ENCODE measurements at places on chromosomes 12 and 14. TPM values are rescaled to one million over a fixed set of nuclear protein-coding genes. Genes with fewer than 3 reads are reported as not detected.

GRCh38 chr12:23262670-23263069 is 637.7 kb downstream of the ETNK1 start:
- no peak overlapping the region for H3K4me3 ChIP-seq
- no peak overlapping the region for H3K27ac ChIP-seq
- H3K36me3 ChIP-seq, result no peaks in the 10 kb centered on the region
- no peaks in the 10 kb centered on the region for H3K4me1 ChIP-seq

- H3K36me3 ChIP-seq, result no peaks in the 10 kb centered on the region
- H3K27ac ChIP-seq, result no peak overlapping the region
- H3K27me3 ChIP-seq, result no peaks in the 10 kb centered on the region
- no peaks in the 10 kb centered on the region for H3K4me1 ChIP-seq
Observed at GRCh38 chr12:16626991-16627390, 21.0 kb upstream of the LMO3 start.

GRCh38 chr14:70096866-70097265 is 91.9 kb downstream of the SLC8A3 start:
- H3K4me3 ChIP-seq, result no peak overlapping the region
- peaks cover 8% of the 10 kb centered on the region for H3K4me1 ChIP-seq
- H3K27ac ChIP-seq, result no peak overlapping the region
- H3K36me3 ChIP-seq, result no peaks in the 10 kb centered on the region
- peaks cover 57% of the 10 kb centered on the region for H3K27me3 ChIP-seq

SYCP3 gene
- total RNA-seq, result not detected

GRCh38 chr14:66944872-66945271 is 244.4 kb upstream of the GARIN2 start:
- no peak overlapping the region for H3K4me3 ChIP-seq
- DNase-seq, result no peak
- no peak overlapping the region for H3K27ac ChIP-seq
- H3K4me1 ChIP-seq, result no peaks in the 10 kb centered on the region
- H3K36me3 ChIP-seq, result peaks cover 2% of the 10 kb centered on the region

- no peak overlapping the region for H3K27ac ChIP-seq
- no peaks in the 10 kb centered on the region for H3K27me3 ChIP-seq
- no peaks in the 10 kb centered on the region for H3K36me3 ChIP-seq
- H3K4me1 ChIP-seq, result no peaks in the 10 kb centered on the region
Observed at GRCh38 chr12:81470923-81471322, 288.2 kb downstream of the PPFIA2 start.

GRCh38 chr14:39176263-39177167 is 1.5 kb downstream of the PNN start:
- H3K27ac ChIP-seq, result no peak overlapping the region
- no peaks in the 10 kb centered on the region for H3K27me3 ChIP-seq
- peaks cover 19% of the 10 kb centered on the region for H3K4me1 ChIP-seq

- no peak overlapping the region for H3K27ac ChIP-seq
- no peak for DNase-seq
- no peak overlapping the region for H3K4me3 ChIP-seq
- no peaks in the 10 kb centered on the region for H3K4me1 ChIP-seq
Observed at GRCh38 chr14:29351996-29352705, 575.5 kb downstream of the PRKD1 start.

DNA sequence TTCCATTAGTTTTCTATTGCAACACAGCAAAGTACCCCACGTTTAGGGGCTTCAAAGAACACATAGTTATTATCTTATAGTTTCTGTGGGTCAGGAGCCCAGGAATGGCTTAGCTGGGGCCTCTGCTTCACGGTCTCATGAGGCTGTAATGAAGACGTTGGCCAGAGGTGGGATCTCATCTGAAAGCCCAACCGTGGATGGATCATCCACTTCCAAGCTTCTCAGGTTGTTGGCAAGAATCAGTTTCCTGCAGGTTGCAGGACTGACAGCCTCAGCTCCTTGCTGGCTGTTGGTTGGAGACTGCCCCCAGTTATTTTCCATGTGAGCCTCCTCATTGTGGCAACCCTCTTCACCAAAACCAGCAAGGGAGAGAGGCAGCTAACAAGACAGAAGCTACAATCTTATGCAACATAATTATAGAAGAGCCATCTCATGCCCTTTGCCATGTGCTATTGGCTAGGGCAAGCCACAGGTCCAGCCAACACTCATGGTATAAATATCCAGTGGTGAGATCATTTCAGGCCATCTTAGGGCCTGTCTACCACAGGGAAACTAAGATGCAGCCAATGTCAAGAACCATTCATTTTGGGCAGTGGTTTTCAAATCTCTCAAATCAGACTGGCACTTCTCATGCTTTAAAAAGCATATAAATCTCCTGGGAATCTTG is 452.4 kb downstream of the MED13L start:
- H3K4me1 ChIP-seq, result no peaks in the 10 kb centered on the region
- no peak overlapping the region for H3K27ac ChIP-seq
- H3K27me3 ChIP-seq, result no peaks in the 10 kb centered on the region
- DNase-seq, result no peak

KERA gene
- total RNA-seq, result not detected

MYO1H gene
- 0.24 TPM for total RNA-seq

DNA sequence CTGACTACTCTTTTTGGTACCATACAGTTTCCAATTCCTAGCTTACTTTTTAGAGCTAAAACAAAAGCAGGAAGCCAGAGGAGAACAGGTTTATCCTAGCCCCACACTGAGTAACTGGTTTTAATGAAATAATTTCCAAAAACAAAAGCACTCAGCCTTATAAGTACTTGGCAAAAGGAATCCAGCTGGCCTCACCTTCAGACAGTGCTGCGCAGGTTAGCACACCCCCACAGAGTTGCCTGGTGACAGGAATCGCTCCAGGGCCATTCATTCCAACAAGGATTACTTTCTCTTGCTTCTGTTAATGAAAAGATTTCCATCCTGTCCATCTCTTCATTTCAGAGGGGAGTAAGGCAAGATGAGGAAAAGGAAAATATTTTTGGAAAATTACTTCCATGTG is 84.6 kb downstream of the SCFD1 start:
- H3K4me3 ChIP-seq, result no peak overlapping the region
- no peaks in the 10 kb centered on the region for H3K27me3 ChIP-seq
- peaks cover 75% of the 10 kb centered on the region for H3K36me3 ChIP-seq
- no peak overlapping the region for H3K27ac ChIP-seq
- no peak for DNase-seq
- H3K4me1 ChIP-seq, result no peaks in the 10 kb centered on the region

DNA sequence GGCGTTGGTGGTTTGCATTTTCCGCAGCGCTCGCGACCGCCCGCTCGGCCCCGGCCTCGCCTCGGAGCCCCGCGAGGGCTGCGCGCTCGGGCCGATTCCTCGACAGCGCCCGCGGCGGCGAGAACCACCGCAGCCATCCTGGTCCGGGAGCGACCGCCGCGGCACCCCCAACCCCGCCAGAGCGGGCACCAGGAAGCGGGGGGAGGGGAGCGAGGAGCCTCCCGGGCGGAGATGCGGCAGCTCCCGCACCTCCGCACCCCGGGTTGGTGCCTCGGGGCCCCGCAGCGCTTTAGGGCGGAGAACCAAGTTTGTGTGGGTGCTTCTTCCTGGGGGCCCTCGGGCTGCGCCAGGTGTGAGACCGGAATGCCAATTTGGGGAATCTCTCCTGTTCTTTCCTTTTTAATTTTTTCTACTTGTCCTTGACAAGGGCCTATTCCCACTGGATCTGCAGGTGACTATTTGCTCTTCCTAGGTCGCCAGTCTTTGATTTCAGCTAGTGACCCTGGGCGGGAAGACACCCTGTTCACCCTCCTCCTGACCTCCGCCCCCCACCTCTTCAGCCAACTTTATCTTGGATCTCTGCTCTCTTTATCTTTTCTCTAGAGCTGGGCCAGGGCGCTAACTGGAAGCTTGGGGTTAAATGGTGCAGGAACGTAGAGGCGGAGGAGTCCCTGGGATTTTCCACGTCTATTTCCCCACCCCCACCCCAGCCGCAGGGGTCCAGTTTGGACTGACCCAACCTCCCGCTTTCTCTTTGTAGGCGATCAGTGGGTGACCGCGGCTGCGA is at the start of gene SOCS2:
SOCS2 (plus strand) TSS at position 751 of the 787 bp plus-strand sequence. CDS start 223 bp downstream, outside the sequence.
- DNase-seq, result peak; percentile 58
- H3K36me3 ChIP-seq, result no peaks in the 10 kb centered on the region
- no peaks in the 10 kb centered on the region for H3K27me3 ChIP-seq

GRCh38 chr12:71216725-71217579 is 59.2 kb upstream of the TSPAN8 start:
- H3K27ac ChIP-seq, result no peak overlapping the region
- no peaks in the 10 kb centered on the region for H3K36me3 ChIP-seq
- H3K4me1 ChIP-seq, result no peaks in the 10 kb centered on the region
- no peak for DNase-seq
- H3K27me3 ChIP-seq, result no peaks in the 10 kb centered on the region

DNA sequence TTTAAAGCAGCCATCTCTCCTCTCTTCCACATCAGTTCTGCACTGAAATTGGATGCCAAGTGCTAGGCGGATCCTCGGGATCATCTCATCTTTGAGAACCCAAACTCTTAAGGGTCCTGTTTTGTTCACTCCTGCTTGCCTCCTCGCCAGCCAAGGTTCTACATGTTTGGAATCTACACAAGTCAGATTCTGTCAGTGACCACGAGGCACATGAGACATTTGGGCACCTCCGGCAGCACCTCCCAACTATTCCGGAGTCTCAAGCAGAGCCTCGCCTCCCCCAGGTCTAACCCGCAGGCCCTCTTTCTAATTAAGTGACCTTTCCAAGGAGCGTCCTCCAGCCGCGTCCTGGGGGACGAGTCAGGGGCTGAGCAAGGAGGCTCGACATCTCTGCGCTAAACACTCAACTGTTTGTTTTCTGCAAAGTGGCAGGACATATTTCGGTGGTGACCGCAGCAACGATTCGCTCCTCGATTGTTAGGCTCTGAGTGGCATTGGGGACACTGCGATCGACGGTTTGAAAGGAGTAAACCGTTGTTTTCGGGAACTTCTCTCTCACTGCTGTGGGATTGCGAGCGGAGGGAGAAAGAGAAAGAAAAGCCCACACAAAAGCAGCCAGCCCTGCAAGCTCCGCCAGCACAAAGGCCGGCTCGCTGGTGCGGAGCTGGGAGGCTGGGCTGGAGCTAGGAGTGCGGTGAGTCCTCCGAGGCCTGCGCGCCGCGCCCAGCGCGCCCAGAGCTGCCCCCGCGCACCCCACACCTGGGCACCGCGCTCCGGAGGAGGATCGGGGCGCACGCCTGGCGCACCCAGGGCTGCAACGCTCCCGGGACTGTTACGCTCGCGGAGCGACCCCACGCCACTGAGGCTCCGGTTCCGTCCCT is 640 bp downstream of the ARMH4 start:
- H3K4me3 ChIP-seq, result peak overlapping the region; percentile 91
- DNase-seq, result no peak
- peak overlapping the region; percentile 60 for H3K27ac ChIP-seq
- H3K36me3 ChIP-seq, result no peaks in the 10 kb centered on the region
- peaks cover 9% of the 10 kb centered on the region for H3K4me1 ChIP-seq
- H3K27me3 ChIP-seq, result no peaks in the 10 kb centered on the region

FOXM1 gene
- 0.68 TPM for total RNA-seq

- peaks cover 69% of the 10 kb centered on the region for H3K4me1 ChIP-seq
- H3K36me3 ChIP-seq, result no peaks in the 10 kb centered on the region
- H3K27me3 ChIP-seq, result no peaks in the 10 kb centered on the region
- peak overlapping the region; percentile 99 for H3K27ac ChIP-seq
- no peak for DNase-seq
Observed at GRCh38 chr12:45986641-45987339, 3.6 kb downstream of the SCAF11 start.

DNA sequence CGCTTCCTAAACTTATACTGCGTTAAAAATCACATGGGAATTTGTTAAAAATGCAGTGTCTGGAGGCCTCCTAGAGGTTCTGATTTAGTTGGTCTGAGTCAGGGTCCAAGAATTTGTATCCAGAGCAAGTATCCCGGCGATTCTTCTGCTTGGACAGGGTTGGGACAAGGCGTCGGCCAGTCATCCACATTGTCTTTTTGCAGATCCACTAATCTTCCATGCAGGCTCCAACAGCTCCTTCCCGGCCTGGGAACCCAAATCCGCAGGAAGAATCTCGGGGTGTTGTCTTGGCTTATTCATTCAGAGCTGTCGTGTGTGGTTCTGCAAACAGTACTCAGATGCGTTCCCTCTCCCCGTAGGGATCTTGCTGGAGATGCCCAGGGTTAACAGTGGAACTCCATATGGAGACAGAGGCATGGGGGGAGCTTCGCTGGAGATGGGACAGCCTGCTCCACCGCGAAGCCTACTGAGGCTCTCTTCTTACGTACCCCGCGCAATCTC is 25.3 kb downstream of the GPRC5D start:
- H3K4me1 ChIP-seq, result peaks cover 2% of the 10 kb centered on the region
- no peak overlapping the region for H3K4me3 ChIP-seq
- no peaks in the 10 kb centered on the region for H3K27me3 ChIP-seq
- no peak overlapping the region for H3K27ac ChIP-seq
- H3K36me3 ChIP-seq, result no peaks in the 10 kb centered on the region
- DNase-seq, result no peak

RERGL gene
- 2.1 TPM for total RNA-seq

DNA sequence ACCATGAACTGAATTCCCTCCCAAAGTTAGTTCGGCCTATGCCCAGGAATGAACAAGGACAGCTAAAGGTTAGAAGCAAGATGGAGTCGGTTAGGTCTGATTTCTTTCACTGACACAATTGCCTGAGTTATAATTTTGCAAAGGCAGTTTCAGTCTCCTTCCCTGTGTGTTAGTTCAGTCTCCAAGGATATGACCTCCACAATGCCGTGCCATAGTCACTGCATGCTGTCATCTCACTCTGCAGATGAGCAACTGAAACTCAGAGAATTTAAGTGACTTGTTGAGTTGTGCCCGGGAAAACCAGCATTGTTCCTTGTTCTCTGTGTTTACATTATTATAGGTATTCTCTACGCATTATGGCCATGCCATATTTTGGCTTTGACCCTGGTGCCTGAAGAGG is 10.1 kb upstream of the SERPINA1 start:
- H3K27ac ChIP-seq, result no peak overlapping the region
- no peaks in the 10 kb centered on the region for H3K4me1 ChIP-seq
- H3K27me3 ChIP-seq, result peaks cover 10% of the 10 kb centered on the region
- no peaks in the 10 kb centered on the region for H3K36me3 ChIP-seq
- DNase-seq, result no peak

GRCh38 chr14:65229748-65230728 is 127.7 kb upstream of the MAX start:
- H3K27me3 ChIP-seq, result no peaks in the 10 kb centered on the region
- peaks cover 14% of the 10 kb centered on the region for H3K4me1 ChIP-seq
- peak overlapping the region; percentile 50 for H3K4me3 ChIP-seq

GRCh38 chr12:46299851-46300250 is 31.0 kb upstream of the SLC38A1 start:
- no peaks in the 10 kb centered on the region for H3K36me3 ChIP-seq
- DNase-seq, result no peak
- H3K4me1 ChIP-seq, result peaks cover 8% of the 10 kb centered on the region
- H3K4me3 ChIP-seq, result no peak overlapping the region

SYT10 gene
- total RNA-seq, result not detected

Data from heart left ventricle (tissue), 16 donors.